ENCODE measurements at places on chromosomes 11 and 22.

DNA sequence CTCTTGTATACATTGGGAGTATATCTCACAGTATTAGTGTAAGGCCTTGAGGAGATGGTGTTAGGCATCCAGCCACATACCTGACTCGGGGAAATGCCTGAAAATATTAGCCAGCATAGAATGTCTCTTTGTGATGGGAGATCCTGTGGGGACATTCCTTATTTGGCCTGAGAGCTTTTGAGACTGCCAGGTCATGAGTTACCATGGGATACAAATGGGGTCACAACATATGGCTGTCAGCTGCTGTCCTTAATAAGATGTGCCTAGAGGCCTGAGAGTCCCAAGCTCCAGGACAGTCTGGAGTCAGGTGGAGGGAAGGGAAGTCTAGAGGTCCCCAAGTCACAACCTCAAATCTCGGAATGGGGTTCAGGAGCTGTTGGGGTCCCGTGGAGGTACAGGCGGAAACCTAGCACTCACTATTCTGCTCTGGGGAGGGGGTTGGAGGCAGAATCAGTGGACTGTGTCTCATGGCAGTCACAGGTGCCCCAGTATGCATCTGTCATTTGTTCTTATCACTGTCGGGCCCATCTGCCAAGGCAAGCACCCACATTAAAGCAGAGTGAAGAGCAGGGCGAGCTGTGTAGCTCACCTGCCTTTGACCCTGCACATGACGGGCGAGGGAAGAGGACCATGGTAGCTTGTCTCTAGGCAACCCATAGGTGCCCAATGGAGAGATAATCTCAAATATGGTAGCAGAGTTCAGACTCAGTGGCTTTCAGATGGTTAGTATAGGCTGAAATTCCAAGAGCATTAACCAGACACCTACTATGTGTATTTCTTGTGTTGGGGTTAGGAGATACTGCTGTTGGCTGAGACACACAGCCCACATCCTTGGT lies 29.9 kb downstream of the KCNQ1OT1 start:
- DNase-seq = no peak

DNA sequence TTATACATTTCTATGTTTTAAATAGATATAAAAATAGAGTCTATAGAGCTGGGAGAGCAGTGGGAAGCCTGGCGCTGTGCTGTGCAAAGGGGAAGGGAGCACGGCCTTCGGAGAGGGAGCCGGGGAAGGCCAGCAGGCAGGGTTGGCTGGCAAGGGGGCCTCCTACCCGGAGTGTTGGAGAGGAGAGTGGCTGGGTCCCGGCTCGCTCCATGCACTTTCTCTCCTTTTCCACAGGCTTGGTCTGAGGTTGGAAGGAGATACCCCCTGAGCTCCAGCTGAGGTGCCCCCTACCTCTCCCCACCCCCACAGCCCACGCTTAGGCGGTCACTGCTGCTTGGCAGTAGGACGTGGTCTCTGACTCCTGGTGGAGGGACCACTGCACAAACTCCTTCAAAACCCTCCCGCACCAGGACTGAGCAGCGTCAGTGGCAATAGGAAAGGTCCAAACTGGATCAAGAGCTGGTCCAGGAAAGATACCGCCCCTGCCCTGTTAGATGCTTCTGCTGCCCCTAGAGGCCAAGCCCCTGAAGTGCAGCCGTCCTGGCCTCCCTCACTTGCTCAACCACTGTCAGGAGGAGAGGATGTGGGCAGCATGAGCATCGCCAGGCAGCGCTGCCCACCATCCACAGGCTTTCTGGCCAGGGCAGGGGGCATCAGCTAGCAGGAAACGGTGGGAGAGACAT lies 52.9 kb downstream of the SYT13 start:
- DNase-seq = peak; percentile 54

- no peak for DNase-seq
These were observed 13.3 kb downstream of the TSPO start for GRCh38 chr22:43164636-43165035.

DNA sequence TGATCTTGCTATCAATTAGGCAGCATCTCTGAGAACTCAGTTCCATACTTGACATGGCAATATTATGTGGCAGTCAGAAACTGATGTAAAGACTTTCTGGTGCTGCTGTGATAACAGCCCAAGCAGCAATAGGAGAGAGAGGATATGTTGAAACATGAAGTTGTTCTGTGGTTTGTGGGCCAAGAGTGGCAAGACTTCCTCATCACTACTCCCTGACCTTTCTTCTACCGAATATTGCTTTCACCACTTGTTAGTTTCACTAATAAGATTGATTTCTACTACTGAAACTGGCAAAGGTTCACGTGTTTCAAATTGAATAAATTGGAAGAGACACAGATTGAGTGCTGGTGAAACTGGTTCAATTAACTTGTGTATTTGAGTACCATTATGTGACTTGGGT lies 852.6 kb upstream of the RAG2 start:
- no peak for DNase-seq

DNA sequence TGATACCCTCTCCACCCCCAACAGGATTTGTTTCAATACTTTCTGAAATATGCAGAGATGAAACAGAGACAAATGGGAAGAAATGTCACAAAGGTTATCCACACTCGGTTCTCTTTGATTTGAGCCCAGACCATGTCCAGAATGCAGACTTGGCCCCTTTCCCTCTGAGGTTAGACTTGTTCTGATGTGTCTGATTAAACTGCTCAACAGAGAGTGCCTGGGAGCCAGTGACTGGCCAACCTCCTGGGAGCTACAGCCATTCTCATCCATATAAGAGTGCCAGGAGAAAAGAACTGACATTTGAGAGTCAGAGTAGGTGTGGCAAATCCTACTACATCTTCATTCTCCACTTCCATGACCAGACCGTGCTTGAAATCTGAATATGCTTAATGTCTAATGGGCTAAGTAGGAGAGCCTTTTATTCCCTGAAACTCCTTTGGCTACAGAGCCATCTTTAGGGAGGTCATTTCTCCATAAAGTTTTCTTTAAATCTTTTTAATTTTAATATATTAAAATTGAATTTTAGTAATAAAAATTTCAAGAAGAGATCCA lies 201.4 kb downstream of the BLID start:
- no peak for DNase-seq

- no peak for DNase-seq
These were observed 149.6 kb upstream of the MTMR2 start for GRCh38 chr11:96073536-96073935.

DNA sequence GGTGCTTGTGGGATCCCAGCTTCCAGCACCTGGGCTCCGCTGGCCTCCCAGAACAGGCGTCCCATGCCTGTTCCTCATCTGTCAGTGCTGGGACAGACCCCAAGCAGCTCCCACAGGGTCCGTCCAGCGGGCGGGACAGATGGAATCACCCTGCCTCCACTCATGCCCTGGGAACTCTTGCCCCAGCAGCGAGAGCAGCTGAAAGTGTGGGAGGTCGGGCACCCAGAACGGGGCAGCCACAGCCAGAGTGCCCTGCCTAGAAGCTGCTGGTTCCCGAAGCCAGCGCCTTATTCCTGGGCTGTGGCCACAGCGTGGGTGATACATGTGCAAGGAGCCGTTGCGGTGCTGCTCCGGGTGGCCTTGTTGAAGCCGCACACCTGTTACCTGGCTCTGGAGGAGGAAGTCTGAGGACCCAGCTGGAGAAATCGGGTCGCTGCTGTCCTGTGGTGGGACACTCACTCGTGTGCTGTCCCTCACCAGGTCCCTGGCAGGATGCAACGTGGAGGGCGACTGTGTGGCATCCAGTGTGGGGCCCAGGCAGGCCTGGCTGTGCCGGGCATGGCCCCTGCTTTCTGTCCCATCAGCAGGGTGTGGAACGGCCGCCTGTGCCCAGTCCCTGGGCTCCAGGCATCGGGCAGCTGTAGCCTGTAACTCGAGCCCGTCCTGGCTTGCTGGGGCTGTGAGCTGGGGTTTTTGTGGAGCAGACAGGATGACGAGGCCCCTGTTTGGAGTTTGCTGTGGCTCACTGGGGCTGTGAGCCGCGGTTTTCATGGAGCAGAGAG lies 16.2 kb downstream of the GRAMD4 start:
- DNase-seq = no peak

DNA sequence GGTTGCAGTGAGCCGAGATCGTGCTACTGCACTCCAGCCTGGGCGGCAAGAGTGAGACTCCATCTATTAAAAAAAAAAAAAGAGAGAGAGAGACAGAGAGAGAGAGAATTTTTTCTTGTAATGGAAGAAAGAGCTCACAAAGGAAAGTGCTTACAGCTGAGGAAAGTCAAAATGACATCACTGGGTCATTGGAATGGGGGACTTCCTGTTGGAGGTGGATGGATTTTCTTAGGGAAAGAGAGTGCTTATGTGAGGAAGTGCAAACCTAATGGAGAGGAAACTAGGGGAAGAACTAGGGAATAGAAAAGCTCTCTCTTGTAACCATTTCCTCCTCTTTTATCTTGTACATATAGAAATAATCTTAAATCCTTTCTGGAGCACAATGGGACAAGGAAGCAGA lies 6.3 kb upstream of the PIWIL4 start:
- no peak for DNase-seq

- no peak for DNase-seq
These were observed 2.2 kb downstream of the SPI1 start for GRCh38 chr11:47376107-47376524.
